Uterus (tissue), 4 donors: ENCODE measurements at places on chromosomes 2 and 18.

- DNase-seq: no peak
Observed at GRCh38 chr2:142220901-142221300, 90.1 kb upstream of the LRP1B start.

DNA sequence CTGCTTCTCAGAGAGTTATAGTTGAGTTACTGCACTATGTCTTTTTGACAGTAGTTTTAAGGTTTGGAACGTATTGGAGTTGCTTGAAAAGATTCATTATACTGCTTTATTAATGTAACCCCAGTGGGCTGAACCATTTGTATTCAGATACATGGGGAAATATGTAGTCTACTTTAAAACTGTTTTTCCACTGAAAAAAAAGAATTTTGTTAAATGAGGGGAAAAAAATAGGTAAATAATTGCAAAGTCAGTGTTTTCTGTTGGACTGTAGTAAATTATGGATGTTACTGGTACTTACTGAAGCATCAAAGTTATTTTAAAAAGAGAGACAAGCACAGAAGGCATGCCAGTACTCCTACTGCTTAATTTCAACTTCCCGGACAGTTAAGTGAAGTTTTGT, 36.4 kb downstream of the ZC3H15 start:
- DNase-seq: no peak

- no peak for DNase-seq
Observed at GRCh38 chr2:42659609-42660008, 91.2 kb downstream of the MTA3 start.

GRCh38 chr2:172048508-172049503, 36.5 kb upstream of the DLX1 start:
- DNase-seq: no peak

DNA sequence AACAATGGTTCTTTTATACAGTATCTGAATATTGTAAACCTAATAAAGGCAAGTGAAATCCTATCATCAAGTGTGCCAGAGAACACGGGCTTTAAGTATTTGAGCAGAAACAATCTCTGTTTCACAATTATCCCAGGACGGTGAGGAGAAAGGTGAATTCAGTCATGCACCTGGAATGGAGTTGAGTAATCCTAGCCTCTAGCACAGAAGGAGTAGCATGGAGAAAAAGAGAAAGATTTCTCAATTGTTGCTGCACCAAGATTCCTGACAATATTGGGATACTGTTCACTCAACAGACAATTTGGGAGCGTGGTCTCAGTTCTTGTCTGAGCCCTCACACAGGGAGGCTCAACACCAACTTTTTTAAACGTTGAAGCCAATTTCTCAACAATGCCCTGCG, 510.6 kb downstream of the SOX11 start:
- DNase-seq: no peak

DNA sequence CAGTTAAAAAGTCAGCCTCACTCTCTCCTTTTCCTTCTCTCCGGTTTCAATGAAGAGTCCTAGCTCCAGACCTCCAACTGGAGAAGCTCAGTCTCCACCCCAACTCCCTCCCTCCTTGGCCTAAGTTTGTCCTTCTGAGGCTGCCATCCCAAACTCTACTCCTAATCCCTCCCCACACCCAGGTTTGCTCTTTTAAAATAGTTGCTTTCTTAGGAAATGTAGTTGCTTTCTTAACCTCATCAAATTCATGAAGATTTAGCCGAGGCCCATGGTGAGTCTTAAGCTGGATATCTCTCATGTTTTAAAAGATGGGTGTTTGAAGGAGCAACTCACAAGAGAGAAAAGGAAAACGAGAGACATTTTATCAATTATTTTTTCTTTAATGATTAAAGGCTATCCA, 937 bp upstream of the LANCL1 start:
- peak; percentile 43 for DNase-seq

DNA sequence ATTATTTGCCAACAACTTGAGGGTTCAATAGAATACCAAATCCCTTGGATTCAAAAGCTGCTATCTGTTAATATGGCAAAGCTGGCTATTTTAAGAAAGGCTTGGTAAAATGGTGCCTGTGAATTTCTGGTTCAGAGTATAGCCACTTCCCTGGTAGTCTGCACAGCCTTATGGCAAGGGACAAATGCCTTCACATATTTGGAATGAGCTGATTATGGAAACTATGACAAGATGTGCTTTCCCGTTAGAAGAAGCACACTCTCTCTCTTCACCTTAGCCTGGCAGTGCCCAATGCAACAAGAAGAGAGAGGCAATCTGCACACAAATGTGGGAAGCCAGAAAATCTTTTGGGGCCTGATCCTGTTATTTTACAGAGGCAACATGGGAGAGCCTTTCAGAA, 47.5 kb upstream of the MAP3K20 start:
- no peak for DNase-seq

DNA sequence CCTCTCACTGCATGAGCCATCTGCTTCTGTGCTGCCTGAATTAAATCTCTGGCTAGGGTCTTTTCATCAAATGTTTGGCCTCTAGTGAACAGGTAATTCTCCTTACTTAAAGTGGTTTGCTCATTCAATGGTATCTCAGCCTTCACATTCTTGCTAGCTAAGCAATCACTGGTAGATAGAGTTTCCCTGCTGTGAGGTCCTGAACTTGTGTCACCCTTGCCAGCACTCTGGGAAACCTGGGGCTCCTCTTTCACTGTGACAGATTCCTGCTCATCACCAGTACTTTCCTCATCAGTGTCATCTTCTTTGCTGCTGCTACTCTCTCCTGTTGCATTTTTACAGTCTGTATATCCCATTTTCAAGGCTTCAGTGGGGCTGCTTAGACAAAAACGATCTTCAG, 69.1 kb upstream of the DTNB start:
- no peak for DNase-seq

DNA sequence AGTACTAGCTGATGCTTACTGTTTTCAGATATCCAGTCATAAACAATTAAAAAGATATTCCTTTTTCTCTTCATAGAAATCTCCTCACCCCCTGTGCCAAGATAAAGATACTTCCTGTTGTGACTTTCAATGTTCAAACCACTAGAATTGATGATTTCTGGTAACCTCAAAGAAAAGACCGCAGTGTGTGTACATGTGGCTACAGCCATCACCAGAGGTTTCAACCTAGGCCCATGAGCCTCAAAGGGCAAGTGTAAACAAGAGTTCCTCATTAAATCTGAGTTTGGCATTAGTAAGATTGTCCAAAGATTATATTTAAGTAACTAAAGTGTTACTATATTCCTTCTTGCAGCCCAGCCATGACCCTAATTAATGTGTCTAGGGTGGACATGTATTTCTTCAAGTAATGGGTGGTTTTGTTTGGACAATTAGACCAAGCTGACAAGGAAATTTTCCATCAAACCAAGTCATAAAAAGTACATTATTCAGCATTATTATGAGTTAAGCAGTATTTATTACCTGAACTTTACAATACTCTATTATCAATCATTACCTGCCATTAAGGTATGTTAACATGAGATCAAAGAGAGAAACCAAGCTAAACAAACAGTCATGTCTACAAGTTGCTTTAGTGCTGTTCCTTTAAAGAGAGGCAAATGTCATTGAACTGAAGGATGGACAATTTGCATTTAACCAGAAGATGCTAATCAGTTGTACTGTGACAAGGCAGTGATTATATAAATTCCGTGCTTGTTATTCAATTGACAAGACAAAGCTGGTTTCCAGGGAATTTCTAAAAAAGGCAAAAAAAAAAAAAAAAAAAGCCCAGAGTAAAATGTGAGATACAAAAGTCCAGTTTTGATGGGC, 382.7 kb downstream of the LNPK start:
- DNase-seq: no peak

DNA sequence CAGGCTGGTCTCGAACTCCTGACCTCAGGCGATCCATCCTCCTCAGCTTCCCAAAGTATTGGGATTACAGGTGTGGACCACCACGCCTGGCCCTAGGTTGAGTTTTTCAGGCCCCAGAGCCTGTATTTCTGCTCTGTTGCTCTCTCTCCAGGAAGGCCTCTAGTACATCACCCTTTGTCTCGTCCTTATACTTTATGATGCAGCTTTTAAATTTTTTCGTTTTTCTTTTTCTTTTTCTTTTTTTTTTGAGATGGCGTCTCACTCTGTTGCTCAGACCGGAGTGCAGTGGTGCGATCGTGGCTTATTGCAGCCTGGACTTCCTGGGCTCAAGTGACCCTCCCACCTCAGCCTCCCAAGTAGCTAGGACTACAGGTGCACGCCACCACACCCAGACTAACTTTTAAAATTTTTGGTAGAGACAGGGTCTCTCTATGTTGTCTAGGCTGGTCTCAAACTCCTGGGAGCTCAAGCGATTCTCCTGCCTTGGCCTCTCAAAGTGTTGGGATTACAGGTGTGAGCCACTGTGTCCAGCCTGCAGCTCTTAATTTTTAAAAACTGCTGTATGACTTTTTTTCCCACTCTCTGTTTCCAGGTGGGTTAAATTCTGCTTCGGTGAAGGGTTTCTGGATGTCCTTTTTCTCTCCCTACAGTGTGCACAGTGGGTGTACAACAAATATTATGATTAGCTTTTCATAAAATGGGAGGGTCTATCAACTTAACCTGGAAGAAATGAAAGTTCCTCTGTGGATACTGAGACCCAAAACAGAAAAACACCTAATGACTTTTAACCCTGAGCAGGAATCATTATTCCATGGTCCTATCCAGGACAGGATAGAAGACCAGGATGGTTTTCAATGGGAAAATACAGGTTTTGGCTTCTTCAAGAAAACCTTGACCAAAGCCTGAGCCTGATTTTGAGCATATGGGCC, 47.9 kb downstream of the DDX1 start:
- DNase-seq: no peak

GRCh38 chr18:72965616-72966015, 97.8 kb upstream of the NETO1 start:
- no peak for DNase-seq

- no peak for DNase-seq
Observed at GRCh38 chr2:217254111-217254510, 394.2 kb upstream of the TNP1 start.

GRCh38 chr2:129627437-129627836, 352.0 kb upstream of the RAB6C start:
- no peak for DNase-seq

GRCh38 chr2:8049176-8049575, 632.7 kb upstream of the ID2 start:
- peak; percentile 29 for DNase-seq

- no peak for DNase-seq
Observed at GRCh38 chr2:33380001-33380609, 96.3 kb upstream of the RASGRP3 start.

DNA sequence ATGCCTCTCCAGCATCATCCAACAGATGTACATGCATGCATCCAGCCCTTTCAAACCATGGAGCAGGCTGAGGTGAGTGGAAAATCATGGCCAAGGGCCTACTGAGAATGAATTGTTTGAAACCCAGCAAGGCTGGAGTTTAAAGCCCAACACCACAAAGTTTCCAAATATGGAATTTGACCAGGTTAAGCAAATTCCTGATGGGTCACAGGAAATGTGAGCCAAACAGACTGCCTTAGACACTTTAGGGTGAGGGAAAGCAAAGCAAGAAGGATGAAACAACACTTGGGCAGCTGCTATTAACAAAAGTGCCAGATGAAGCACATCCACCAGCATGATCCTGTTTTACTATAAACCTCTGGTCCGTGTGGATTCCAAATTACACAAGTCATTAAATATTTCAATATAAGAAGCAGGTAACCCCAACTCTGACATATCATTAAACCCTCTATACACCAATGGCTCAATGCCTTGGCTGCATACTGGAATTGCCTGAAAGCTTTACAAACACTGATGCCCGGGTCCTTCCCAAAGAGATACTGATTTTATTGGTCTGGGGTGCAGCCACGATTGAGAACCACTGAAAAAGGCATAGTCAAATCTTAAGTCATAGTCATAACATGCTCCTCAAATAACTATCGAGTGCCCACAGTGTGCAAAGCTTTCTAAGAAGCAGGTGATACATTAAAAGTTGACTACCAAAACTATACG, 9.1 kb downstream of the KLF7 start:
- DNase-seq: no peak

- no peak for DNase-seq
Observed at GRCh38 chr18:36812678-36813077, 16.1 kb downstream of the TPGS2 start.

- DNase-seq: no peak
Observed at GRCh38 chr2:437756-438393, 150.0 kb upstream of the ALKAL2 start.

DNA sequence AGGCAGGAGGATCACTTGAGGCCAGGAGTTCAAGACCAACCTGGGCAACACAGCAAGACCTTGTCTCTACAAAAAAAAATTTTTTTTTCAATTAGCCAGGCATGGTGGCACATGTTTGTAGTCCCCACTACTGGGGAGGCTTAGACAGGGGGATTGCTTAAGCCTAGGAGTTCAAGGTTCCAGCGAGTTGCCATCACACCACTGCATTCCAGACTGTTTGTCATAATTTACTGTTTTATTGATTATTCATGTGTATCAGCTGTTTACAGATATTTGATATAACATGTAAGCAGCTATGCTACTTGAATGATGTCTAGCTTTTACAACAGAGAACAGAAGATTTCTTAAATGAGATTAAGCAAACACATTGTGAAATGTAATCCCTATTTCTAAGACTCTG, 35.3 kb downstream of the DSG2 start:
- DNase-seq: no peak

- DNase-seq: no peak
Observed at GRCh38 chr2:22478329-22478728, 906.6 kb upstream of the KLHL29 start.

- DNase-seq: no peak
Observed at GRCh38 chr2:62529758-62530157, 23.8 kb upstream of the TMEM17 start.

- no peak for DNase-seq
Observed at GRCh38 chr2:192044496-192044895, 150.2 kb downstream of the TMEFF2 start.

DNA sequence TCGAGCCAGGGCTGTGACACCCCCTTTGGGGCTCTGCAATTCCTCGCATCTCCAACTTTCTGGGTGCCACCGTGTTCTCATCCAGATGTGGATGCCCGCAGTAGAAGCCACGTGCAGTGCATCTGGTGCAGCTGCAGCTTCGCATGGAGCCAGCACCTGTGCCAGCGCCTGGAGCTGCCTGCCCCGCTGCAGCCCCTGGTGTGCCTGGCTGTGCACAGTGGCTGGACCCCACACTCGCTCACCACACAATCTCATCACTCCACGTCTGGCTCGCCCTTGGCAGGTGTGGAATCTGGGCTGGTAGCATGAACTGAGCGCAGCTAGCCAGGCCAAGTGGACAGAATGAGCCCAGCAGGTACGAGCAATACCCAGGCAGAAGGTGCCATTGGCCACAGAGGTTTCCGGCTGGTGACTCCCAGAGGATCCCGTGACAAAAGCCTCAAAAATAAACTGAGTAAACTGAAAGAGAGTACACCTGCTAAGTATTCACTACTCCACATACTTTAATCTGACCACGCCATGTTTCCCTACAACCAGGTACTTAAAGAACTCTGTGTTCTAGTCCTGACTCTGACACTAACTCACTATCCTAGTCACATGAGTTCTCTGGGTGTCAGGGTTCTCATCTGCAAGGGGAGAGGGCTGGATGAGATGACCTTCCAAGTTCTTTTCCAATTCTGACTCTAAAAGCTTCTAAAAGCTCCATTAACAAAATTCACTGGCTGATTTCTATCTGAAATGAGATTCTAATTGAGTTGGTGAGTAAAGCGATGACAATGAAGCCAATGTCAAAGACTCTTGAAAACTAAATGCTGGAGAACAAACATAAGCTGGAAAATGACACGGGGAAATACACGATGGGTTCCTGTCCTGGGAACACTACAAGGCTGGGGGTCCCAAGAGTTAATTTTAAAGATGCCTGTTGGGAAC, 37.1 kb downstream of the RNF152 start:
- DNase-seq: no peak
